ENCODE measurements at places on chromosomes 13 and 19.

- no peak for DNase-seq
Measured at GRCh38 chr13:98749501-98749900, 3.0 kb downstream of the SLC15A1 start.

- no peak for DNase-seq
Measured at GRCh38 chr13:22118158-22118557, 447.3 kb downstream of the FGF9 start.

- DNase-seq: no peak
Measured at GRCh38 chr13:103884101-103884723, 818.0 kb upstream of the SLC10A2 start.

GRCh38 chr19:24052811-24053210, 34.2 kb upstream of the ZNF254 start:
- no peak for DNase-seq

DNA sequence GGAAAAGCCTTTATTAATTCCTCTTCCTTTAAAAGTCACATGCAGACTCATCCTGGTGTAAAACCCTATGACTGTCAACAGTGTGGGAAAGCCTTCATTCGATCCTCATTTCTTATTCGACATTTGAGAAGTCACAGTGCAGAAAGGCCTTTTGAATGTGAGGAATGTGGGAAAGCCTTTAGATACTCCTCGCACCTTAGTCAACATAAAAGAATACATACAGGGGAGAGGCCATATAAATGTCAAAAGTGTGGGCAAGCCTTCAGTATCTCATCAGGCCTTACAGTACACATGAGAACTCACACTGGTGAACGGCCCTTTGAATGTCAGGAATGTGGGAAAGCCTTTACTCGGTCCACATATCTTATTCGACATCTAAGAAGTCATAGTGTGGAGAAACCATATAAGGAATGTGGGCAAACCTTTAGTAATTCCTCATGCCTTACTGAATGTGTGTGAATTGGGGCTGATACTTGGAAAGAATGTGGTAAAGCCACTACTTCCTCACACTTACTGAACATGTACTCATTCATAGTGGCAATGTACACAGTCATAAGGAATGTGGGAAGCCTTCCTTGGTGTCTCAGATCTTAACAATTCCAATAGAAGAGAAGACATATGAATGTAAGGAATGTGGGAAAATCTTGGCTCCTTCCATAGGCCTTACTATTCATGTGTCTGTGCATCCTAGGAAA, 18.8 kb downstream of the ZNF559 start:
- no peak for DNase-seq

GRCh38 chr13:113550453-113550852, 34.1 kb upstream of the TFDP1 start:
- DNase-seq: no peak

GRCh38 chr13:51153527-51153926, 42.5 kb upstream of the C13orf42 start:
- DNase-seq: no peak

All from activated T-cell treated with anti-CD3 and anti-CD28 coated beads for 1 hour (primary cell).